Tibial nerve (tissue), 4 donors: ENCODE measurements at places on chromosomes 7 and 10. TPM values are rescaled to one million over a fixed set of nuclear protein-coding genes. Genes with fewer than 3 reads are reported as not detected.

GRCh38 chr7:4800487-4800886 is 25.1 kb downstream of the AP5Z1 start:
- H3K27ac ChIP-seq = no peak overlapping the region
- no peak overlapping the region for H3K4me3 ChIP-seq
- H3K4me1 ChIP-seq = no peaks in the 10 kb centered on the region
- no peak for DNase-seq

- DNase-seq = peak; percentile 4
- H3K27me3 ChIP-seq = no peaks in the 10 kb centered on the region
- H3K4me1 ChIP-seq = peaks cover 5% of the 10 kb centered on the region
- H3K4me3 ChIP-seq = no peak overlapping the region
These were observed 28.8 kb downstream of the CALML3 start for GRCh38 chr10:5553400-5554170.

FAM200A gene
- total RNA-seq = 6.3 TPM

- H3K27me3 ChIP-seq = no peaks in the 10 kb centered on the region
- no peak for DNase-seq
- peak overlapping the region; percentile 93 for H3K27ac ChIP-seq
- H3K36me3 ChIP-seq = no peaks in the 10 kb centered on the region
- H3K4me1 ChIP-seq = no peaks in the 10 kb centered on the region
These were observed 49.0 kb downstream of the NPVF start for GRCh38 chr7:25179325-25179724.

R3HCC1L gene
- 15.1 TPM for total RNA-seq

LFNG gene
- total RNA-seq = 11.6 TPM

SPDYE2 gene
- 0.42 TPM for total RNA-seq

- no peak overlapping the region for H3K27ac ChIP-seq
- no peaks in the 10 kb centered on the region for H3K27me3 ChIP-seq
- H3K4me3 ChIP-seq = no peak overlapping the region
These were observed 709.0 kb upstream of the IGFBP3 start for GRCh38 chr7:46630031-46630430.
